ENCODE measurements at places on chromosomes 3 and 15. TPM values are rescaled to one million over a fixed set of nuclear protein-coding genes. Genes with fewer than 3 reads are reported as not detected.

The FMN1 gene
- polyA plus RNA-seq = 0.25 TPM

The TM4SF18 gene
- 2.7 TPM for polyA plus RNA-seq

The TGM5 gene
- polyA plus RNA-seq = 0.03 TPM

The KLF15 gene
- polyA plus RNA-seq = 44.0 TPM

The EXD1 gene
- not detected for polyA plus RNA-seq

The SLC28A1 gene
- 0.34 TPM for polyA plus RNA-seq

The LTK gene
- not detected for polyA plus RNA-seq

The FETUB gene
- polyA plus RNA-seq = not detected

The PCYT1A gene
- polyA plus RNA-seq = 28.4 TPM

The AMIGO3 gene
- polyA plus RNA-seq = 0.38 TPM

The ARIH1 gene
- polyA plus RNA-seq = 35.6 TPM

The EBLN2 gene
- polyA plus RNA-seq = 0.22 TPM

The ICE2 gene
- 5.2 TPM for polyA plus RNA-seq

The LDHAL6B gene
- polyA plus RNA-seq = 0.06 TPM

The NEO1 gene
- polyA plus RNA-seq = 2.5 TPM

The ACSBG1 gene
- polyA plus RNA-seq = 0.43 TPM

The REC114 gene
- polyA plus RNA-seq = not detected

The DPPA2 gene
- not detected for polyA plus RNA-seq

The CHRM5 gene
- polyA plus RNA-seq = not detected

GRCh38 chr15:84992157-84992944 is 10.7 kb downstream of the PDE8A start:
- DNase-seq = no peak

- no peak for DNase-seq
These were observed 200.4 kb downstream of the NR1D2 start for GRCh38 chr3:24145481-24145880.

GRCh38 chr3:115385774-115386730 is 237.3 kb upstream of the GAP43 start:
- no peak for DNase-seq

GRCh38 chr15:74826921-74827320 is 494 bp downstream of the CPLX3 start:
- DNase-seq = no peak

DNA sequence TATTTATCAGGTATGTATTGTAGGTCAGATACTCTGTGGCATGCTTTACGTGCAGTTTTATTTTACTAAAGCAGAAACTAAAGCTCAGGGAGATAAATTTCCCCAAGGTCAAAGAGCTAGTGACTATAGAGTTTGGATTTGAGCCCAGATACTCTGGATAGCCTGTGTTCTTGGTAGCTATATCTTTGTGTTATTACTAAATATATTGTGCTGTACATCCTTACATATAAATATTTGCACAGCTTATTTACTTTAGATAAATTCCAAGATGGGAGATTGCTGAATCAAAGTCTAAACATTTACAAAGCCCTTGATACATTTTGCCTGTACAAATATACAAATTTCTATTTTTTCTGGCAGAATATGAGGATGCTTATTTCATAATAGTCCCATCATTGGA is 660.9 kb upstream of the NAALADL2 start:
- no peak for DNase-seq

DNA sequence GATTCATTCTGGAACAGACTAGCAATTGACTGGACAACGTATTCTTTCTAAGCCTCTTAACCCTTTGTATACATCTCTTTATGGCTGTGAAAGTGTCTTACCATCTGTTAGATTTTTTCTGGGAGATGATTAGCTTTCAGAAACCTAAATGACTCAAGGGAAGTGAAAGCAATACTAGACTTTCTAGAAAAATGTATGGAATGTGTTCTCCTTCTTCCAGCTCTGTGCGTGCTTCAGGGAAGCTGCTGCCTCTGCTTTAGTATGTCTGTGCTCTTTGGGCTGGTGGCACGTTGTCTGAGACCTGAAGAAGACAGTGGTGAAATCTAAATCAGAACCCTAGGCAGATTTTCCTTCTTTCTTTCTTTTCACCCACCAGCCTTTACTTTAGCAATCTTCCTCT is 89.5 kb downstream of the ITPR1 start:
- DNase-seq = no peak

DNA sequence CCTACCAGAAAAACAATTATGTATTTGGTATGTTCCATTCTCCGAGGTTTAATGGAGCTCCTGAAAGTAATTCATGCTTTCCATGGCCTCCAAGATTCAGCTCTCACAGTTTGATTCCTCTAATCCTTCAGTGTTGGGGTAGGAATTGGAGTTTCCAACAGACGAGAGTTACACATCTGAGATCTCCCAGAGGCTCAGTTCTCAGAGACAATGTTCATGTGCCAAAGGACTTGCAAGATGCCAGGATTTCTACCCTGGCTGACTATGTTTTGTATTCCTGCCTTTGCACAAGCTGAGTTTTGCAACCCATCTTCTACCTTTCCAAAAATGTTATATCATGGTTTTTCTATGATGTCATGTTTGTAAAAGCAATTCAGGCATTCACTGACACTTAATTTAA is 322.9 kb downstream of the ERC2 start:
- DNase-seq = no peak

GRCh38 chr15:59997070-59997701 is 6.9 kb upstream of the FOXB1 start:
- no peak for DNase-seq

DNA sequence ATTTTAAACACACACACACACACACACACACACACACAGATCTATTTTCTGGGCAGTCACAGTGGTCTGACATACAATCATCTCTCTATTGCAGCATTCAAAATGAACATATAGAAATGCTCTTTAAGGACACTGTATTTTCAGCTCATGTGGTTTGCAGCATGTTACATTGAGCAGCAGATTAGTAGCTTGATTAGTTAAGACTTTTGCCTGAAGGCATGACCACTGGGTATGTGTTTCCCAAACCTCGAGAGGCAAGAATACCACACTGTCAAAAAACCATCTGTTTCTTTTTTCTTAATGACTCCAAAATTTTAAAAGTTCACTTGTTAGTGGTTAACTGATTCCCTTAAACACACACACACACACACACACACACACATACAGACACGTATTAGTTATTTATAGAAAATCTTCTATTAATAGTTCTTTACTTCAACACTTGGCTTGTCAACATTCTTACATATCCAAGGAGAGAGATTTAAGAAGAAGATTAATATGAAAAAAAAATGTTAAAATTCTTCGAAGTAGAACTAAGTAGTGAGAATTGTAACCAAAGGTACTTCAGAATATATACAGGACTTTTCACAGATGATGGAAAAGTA is 518.2 kb downstream of the CADM2 start:
- no peak for DNase-seq

GRCh38 chr15:70098461-70099166 is 897 bp upstream of the TLE3 start:
- DNase-seq = peak; percentile 78

- DNase-seq = no peak
These were observed 1303.3 kb downstream of the OTOL1 start for GRCh38 chr3:162799910-162800309.

DNA sequence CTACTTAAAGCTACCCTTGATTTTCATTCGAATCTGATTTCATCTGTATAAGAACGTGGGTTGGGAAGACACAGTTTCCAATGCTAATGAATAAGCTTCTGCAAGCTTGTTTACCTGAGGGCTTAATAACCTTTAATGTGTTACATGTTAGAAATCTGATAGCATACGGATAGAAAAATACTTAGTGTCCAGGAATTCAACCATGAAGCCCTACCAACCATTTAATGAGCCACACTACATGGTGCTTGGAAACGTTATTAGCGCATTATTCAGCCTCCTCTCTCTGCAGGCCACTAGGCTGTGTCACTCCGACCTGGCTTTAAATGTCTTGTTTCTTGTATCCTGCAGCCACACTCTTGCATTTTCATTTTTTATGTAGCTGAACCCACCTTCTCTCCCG is 1.6 kb downstream of the FAM81A start:
- no peak for DNase-seq

GRCh38 chr3:129618186-129618820 is 11.8 kb upstream of the PLXND1 start:
- no peak for DNase-seq

GRCh38 chr15:58985443-58985842 is 2.0 kb upstream of the RNF111 start:
- peak; percentile 60 for DNase-seq

DNA sequence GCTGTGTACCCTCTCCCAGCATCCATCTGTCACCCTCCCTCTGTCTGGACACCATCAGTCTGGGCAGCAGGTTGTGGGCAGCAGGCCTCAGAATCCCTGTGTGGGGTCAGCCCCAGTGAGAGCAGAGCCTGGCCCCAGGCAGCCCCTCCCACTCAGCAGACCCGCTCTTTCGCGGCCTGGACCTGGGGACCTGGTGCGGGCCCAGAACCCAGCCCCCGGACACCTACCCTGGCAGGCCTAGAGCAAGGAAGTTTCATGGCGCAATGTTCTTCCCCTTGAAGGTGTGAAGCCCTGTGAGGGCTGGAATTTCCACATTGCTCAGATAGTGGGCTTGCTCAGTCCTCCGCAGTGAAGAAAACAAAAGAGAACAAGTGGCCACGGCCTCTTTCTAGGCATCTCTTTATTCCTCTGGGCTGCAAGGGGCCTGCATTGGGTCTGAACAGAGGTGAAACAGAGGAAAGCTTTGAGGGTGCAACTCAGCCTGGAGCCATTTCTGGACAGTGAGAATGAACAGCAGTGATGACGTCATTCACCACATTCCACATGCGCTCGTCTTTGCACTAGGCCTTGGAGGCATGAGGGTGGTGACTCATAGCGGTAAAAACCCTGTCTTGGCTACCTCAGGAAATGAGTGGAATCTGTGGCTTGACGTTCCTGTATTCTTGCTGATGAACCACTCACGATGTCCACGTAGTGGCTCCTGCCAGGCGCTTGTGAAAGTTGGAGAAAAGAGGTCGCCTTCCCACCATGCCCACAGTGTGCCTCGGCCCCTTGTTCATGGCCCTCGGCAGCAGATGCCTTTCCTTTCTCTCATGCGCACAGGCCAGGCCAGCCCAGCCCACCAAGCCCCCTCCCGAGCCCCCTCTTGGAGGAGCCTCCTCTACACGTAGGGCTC is 66.1 kb downstream of the SLC30A4 start:
- peak; percentile 48 for DNase-seq

- DNase-seq = no peak
These were observed 9.4 kb upstream of the CMSS1 start for GRCh38 chr3:99808163-99808794.

DNA sequence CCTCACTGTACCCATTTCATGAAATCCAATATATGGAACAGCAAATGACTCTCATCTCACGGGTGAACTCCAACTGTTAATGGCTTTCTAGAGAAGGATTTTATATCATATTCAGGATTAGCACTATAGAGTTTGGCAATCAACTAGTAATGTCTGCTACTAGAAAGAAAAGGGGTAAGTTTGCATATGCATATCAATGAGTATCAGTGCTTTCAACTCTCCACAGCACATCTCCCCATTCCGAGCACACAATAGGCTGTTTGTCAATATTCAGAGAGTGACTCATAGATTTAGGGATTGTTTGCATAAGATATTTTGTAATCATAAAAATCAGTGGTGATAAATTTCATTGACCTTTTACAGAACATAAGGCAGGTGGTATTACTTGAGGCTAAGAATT is 163.2 kb upstream of the LMCD1 start:
- no peak for DNase-seq

DNA sequence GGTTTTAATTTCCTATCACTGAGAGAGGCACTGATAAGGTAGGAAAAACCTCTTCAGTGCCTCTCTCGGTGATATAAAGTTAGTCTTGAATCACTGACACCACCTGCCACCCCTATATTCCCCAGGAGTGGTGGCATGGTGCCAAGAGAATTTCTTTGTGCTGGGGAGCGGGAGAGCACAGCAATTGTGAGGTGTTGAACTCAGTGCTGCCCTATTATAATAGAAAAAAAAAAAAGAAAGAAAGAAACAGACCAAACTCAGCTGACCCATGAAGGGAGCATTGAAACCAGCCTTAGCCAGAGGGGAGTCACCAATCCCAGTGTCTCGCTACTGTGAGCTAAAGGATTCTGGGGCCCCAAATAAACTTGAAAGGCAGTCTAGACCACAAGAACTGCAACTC is 201.4 kb upstream of the STT3B start:
- no peak for DNase-seq

- no peak for DNase-seq
These were observed 330.2 kb downstream of the OCA2 start for GRCh38 chr15:27768732-27769475.

DNA sequence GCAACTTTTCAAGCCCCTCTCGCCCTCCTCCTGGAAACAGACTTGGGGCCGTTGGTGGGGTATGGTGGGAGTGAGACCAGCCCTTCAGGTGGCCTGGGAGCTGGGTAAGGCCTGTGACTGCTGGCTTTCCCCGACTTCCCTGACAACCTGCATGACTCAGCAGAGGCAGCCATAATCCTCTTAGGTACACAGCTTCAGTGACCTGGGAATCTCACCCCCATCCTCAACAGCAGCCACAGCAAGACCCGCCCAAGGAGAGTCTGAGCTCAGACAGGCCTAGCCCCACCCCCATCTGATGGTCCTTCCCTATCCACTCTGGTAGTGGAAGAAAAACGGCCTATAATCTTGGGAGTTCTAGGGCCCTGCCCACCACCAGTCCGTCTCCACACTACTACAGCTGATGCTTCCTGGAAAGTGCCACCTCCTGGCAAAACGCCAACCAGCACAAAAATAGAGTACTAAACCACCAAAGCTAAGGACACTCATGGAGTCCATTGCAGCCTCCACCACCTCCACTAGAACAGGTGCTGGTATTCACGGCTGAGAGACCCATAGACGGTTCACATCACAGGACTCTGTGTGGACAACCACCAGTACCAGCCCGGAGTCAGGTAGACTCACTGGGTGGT is 13.1 kb upstream of the SLC27A2 start:
- no peak for DNase-seq

DNA sequence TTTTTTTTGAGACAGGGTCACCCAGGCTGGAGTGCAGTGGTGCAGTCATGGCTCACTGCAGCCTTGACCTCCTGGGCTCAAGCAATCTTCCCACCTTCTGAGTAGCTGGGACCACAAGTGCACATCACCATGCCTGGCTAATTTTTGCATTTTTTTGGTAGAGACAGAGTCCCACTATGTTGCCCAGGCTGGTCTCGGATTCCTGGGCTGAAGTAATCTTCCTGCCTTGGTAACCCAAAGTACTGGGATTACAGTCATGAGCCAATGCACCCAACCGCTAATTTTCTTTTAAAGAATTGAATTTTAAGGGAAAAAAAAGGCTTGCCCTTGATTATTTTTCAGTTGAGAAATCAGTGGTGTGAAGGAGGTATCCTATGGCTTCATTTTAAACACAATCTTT is 334.0 kb downstream of the SOX2 start:
- no peak for DNase-seq

- no peak for DNase-seq
These were observed 352.9 kb downstream of the PTPRG start for GRCh38 chr3:61914276-61914675.

DNA sequence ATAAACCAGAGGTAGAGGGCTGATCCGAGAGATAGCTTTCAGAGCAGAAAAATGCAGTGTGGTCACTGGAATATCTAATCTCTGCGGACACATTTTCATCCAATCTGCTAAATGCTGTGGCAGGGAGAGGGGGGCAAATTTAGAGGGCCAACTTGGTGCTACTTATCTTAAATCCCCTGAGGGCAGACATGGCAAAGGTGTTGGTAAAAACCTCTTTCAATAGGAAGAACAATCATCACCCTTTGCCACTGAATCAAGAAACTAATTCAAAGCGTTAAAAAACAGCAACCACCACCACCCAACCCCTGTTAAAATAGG is 152.9 kb downstream of the MECOM start:
- no peak for DNase-seq
